ENCODE measurements at places on chromosomes 13 and 19. TPM values are rescaled to one million over a fixed set of nuclear protein-coding genes. Genes with fewer than 3 reads are reported as not detected.

ZNF699 gene
- polyA plus RNA-seq: 7.4 TPM

TUBA3C gene
- polyA plus RNA-seq: not detected

CYP2A7 gene
- 0.15 TPM for polyA plus RNA-seq

FUT6 gene
- 0.79 TPM for polyA plus RNA-seq

GRCh38 chr13:99916366-99917103, 55.0 kb downstream of the ZIC5 start:
- DNase-seq: peak; percentile 53

GRCh38 chr13:98483601-98484288, 93.2 kb downstream of the STK24 start:
- DNase-seq: no peak

DNA sequence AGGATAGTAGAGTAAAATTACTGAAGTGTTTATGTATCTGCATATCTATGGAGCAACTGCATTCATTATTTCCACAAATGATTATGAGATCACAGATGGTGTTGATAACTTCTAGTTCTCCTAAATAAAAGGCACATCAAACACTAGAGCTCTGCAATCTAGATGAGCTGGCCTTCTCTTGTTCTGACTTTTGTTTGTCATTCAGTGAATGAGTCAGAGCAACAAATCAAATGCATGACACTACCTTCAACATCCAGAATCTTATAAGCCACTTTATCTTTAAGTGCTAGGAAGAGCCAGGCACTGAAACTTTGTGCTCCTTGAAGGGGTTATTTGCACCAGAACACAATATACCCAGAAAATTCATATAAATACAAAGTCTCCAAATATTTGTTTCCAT, 456.0 kb downstream of the PCDH17 start:
- no peak for DNase-seq

DNA sequence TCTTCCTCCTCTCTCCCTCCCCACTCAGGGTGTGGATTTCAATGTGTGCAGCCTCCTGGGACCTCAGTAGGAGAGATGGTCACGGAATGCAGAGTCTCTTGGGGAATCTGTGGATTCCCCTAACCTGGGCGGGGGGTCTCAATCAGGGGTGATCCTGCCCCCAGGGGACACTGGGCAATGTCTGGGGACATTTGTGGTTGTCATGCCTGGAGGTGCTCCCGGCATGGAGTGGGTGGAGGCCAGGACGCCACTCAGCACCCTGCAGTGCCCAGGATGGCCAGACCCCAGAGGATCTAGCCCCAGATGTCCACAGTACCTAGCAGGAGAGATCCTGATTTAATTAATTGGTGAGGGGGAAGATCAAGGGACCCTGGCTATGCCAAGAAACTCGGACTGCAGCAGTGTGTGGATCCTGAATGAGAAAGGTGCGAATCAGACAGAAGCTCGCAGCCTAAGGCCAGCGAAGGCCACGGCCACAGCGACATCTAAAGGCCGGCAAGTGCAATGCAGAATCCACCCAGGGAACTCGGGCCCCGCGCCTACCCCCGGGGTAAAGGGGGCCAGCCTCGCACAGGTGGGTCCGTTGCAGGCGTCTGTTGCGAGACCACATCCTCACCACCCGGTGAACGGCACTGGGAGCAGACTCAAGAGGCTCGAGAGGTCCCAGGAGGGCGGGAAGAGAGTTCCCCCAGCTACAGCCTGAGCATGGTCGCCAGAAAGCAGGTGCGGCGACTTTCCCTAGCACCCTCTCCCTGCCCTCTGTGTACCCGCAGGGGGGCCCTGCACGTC, 88.8 kb downstream of the GNG7 start:
- no peak for DNase-seq

DNA sequence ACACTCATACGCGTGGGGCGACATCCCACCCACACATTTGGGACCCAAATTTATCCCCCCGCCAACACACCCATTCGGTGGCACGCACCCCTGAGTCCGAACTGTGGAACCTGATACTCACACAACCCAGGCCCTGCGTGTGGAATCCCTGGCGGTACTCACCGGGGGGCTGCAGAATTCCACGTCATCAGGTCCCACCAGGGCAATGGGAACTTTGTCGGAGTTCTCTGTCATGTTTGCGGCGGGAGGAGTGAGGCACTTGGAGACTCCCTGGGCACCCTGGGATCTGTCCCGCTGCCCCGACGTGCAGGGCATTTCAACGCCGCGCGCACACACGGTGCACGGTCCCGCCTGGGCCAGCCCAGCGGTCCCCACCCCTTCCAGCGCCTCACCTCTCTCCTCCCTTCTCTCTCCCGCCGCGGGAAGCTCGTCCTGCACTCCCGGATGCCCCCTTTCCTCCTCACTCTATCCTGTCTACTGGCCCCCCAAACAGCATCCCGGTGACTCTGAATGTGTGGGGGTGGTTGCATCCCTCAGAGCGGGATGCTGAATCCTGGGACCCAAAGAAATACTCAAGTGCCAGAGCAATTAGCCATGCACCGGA, at the start of gene CNMD:
TSS of gene CNMD (minus strand) at position 353 of the 604 bp plus-strand sequence. CDS start at position 234, 119 bp downstream.
- DNase-seq: no peak

Data from right lung (tissue), 10 donors.